ENCODE measurements at places on chromosomes 7 and 10.

GRCh38 chr7:102326157-102326889, 29.9 kb downstream of the SPDYE6 start:
- no peak for DNase-seq

- no peak for DNase-seq
Observed at GRCh38 chr7:106216517-106216922, 68.3 kb downstream of the NAMPT start.

GRCh38 chr10:59557642-59558041, 152.0 kb downstream of the SLC16A9 start:
- no peak for DNase-seq

DNA sequence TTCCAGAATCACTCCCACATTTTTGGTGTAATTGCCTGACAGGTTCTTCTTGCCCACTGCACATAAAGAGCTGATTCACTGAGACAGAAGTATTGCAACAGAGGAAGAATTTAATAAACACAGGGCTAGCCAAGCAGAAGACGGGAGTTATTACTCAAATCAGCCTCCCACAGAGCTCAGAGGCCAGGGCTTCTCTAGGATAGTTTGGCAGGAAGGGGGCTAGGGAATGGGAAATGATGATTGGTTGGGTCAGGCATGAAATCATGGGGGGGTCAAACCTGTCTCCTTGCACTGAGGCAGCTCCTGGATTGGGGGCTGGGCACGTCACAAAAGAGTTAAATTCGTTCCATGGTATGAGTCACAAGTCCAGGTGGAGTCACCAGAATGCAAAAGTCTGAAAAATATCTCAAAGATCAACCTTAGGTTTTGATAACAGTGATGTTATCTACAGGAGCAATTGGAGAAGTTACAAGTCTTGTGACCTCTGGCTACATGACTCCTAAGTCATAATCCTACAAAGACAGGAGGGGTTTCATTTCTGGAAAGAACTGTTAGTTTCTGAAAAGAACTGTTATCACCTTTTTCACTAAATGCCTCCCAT, 30.2 kb upstream of the ERCC6 start:
- no peak for DNase-seq

Data from activated effector memory CD4-positive, alpha-beta T cell treated with anti-CD3 and anti-CD28 coated beads, Interleukin-2, amount 50 U/mL, for 16 hours (primary cell).